Fibroblast of skin of right quadriceps (primary cell): ENCODE measurements at places on chromosomes 7 and 10.

- no peak for DNase-seq
Measured at GRCh38 chr7:3107889-3108570, 64.4 kb upstream of the CARD11 start.

DNA sequence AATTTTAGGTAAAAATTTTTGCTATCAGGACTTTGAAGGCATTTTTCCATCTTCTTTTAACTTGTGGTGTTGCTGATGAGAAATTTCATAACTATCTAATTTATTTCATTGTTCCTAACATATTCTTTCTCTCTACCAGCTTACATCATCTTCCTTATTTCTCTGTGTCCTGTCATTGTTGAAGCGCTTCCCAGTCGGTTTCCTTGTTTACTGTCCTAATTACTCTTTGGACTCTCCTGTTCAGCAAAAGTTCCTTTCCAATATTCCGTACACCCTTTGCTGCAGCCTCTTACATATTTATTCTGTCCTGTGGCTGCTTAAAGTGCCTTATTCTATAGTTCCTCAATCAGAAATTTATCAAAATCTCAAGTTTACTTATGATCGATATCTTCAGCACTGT is 609.0 kb upstream of the FZD8 start:
- DNase-seq, result no peak

- DNase-seq, result no peak
Measured at GRCh38 chr7:38396852-38397251, 123.4 kb upstream of the TARP start.

GRCh38 chr10:18797286-18797685 is 138.1 kb downstream of the ARL5B start:
- no peak for DNase-seq

DNA sequence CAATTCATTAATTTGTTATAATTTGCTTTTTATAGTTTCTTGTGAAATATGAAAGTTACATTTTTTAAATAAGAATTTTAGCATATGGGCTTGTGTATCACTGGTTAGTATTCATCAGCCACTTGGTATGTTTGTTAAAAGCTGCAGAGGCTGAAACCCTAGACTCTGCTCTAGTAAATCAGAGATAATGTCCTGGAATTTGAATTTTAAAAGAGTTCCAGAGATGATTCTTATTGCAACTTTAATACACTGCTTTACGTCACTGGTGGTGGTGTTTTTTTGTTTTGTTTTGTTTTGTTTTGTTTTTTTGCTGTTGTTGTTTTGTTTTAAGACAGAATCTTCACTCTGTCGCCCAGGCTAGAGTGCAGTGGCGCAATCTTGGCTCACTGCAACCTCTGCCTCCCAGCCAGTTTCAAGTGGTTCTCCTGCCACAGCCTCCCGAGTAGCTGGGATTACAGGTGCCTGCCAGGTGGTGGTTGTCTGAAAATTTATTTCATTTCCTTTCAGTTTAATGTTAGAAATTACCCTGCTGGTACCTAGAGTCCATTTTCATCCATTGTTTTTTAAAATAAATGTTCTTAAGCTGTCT is 43.8 kb downstream of the PTPN12 start:
- peak; percentile 13 for DNase-seq

DNA sequence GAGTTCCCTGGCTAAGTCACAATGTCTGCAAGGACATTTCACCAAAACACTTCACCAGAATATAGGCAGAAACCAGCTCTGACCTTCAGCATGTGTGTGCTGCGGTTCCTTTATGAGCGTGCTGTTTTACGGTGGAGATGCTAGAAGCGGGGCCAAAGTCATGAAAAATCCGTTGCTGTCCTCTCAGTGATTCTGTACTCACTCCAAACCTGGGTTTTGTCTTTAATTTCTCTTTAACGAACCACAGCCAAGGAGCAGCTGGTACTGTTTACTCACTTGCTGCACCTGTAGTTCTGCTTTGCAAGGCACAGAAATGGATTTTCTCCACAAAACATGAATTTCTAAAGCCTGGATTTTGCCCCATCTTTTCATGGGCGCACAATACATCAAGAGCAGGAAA is 639.9 kb downstream of the PHTF2 start:
- DNase-seq, result no peak

GRCh38 chr7:143954135-143954534 is 509 bp upstream of the OR2F1 start:
- no peak for DNase-seq

GRCh38 chr10:95831076-95831475 is 75.1 kb downstream of the ENTPD1 start:
- DNase-seq, result no peak

DNA sequence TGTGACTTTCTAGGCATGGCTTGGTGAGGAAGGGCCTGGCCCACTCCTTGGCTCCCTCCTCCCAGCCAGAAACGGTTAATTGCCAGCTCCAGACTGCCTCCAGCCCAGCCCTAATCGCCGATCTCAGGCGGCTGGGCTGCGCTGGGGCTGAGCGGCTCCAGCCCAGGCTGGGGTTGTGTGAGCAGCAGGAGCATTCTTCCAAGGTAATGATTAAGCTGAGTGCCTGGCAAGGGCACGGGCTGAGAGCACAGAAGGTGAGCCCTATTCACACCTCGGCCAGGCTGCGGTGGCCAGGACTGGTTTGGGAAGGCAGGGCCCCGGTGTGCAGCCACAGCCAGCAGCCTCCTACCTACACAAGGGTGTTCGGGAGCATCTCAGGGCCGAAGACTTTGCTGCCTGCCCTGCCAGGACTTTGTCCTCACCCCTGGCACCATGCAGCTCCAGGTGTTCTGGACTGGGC is at the start of gene TMEM72:
Gene TMEM72 (plus strand): TSS at position 257 of the 460 bp plus-strand sequence. CDS start 176 bp downstream, at position 433.
- DNase-seq, result no peak

DNA sequence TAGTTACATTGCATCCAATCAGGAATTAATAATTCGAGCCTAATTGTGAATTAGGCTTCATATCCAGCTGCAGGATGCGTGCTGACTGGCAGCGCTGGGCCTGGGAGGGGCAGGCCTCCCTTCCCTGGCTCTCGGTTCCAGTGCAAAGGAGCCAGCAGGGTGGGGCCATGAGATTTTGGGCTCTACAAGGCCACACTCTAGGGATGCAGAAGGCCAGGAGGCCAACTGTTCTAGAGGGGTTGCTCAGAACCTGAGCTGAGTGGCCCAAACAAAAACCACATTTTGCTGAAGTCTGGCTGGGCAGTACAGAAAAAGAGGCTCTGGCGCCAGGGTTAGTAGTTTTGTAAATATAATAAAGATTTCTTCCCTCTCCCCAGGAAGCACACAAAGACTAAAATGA is 72.3 kb downstream of the CLEC2L start:
- no peak for DNase-seq

DNA sequence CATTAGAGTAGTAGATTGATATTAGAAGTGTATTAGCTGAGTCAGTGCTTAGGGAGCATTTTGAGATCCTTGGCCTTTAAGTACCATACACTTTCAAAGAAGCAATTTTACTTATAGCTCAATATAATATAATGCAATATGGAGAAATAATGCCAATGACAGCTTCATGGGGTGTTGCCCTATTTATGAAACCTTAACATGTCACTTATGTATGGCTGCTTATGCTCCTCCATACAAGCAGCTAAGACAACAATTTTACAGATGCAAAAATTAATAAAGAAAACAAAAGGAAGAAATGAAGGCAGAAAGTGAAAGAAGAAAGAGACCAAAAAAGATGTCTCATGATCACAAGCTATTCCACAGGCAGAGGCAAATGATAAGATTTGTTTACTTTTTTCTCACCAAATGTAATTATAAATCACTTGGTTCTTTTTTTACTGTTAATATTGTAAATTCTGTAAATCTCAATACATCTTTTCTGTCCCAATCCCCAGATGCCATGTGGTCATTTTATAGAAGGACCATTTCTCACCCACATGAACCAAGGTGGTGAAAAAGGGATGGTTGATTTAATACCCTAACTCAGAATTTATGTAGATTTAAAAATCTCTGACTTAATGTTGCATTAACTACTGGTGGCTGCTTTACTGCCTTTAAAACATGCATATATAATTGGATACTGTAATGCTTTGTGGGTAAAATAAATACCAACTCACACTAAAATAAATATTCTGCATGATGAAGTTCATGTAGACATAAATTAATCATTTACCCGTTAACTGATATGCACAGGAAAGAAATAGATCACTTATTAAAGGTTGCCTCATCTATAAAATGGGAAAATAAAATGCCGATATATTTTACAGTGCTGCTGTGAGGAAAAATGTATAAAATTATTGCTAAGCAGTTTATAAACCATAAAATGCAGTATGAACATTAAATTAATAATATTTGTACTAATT is 33.5 kb upstream of the RHOBTB1 start:
- no peak for DNase-seq

GRCh38 chr7:133126422-133126821 is 44.5 kb upstream of the CHCHD3 start:
- DNase-seq, result no peak

DNA sequence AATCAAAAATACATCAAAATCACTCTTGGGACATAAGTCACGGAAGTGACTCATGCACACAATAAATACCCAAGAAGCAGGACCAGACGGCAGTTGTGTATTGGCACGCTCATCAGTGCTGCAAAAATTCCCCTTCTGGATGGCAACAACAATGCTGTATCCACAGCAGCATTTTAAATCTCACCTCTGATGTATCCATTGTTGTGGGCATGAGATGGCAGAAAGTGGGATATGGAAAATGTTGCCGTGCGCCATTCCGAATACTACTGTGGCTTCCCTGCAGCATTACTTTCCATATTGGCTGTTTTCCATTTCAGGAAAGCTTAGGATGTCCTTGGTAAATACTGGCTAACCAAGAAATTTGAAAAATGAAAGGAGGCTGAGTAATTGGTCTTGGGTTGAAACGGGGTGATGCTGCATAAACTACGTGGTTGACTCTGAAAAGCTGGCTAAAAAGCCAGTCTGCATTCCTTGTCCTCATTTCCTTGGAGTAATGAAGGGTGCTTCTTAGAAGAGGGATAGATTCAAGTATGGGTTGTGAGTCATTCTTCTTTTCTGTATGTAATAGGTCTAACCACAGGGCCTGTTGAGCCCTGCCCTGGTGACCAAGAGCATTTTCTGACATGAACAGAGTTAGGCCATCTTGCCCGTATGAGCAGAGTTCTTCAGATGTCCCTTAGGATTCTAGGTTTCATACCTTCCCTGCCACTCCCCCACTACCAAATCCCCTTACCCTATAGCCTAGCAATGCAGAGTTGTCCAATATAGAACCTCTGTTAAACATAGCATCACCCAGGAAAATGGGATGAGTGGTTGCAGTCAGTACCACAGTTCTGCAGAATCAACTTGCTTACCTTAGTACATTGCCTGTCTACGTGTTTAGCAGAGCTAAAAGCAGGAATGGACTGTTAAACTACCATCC is 36.3 kb upstream of the TOMM7 start:
- DNase-seq, result peak; percentile 97

DNA sequence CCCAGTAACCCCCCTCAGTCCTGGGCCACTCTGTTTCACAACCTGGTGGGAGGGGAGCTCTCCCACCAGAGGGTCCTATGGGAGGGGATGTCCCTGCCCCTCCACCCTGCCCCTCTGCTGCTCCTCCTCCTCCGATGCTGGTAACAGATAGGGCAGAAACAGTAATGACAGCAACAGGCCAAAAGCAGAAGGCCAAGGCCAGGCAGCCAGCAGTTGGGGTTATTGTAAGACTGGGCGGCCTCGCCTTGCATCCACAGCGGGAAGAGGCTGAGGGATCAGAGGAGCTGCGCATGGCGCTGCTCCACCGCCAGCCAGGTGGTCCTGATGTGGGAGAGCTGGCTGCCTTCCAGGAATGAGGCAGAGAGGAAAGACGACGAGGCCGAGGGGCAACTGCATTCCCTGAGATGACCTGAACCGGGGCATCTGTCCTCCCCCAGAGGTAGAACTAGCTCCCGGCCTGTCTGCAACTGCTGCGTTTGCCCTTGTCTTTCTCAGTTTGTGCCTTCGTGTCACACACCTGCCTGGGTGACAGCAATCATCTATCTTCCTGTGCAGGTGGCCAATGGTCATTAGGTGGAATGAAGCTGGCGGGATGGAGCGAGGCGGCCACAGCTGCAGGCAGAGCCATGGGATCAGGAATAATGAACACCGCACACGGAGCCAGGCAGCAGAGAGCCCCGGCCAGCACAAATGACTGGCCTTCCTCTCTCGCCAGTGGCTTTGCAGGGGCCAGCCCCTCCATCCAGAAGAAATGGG is 54.0 kb upstream of the CACUL1 start:
- DNase-seq, result no peak

- DNase-seq, result no peak
Measured at GRCh38 chr10:79247373-79248137, 99.7 kb upstream of the PPIF start.

DNA sequence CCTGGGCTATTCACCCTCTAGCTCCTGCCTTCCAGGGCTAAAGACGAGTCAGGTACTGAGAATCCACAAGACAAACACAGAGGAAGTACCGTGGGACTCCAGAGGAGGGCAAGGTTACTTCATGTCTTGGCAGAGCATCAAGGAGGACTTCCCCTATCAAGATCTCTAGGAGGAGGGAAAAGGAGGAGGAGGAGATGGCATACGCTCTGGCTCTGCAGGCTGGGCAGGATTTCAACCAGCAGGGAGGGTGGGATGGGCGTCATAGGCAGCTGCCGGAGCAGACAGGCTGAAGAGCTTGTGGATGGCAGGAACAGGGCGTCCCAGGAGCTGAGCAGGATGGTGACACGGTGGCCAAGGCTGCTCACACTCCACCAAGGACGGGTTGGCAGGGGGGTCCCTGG is 21.3 kb downstream of the MDH2 start:
- peak; percentile 86 for DNase-seq

DNA sequence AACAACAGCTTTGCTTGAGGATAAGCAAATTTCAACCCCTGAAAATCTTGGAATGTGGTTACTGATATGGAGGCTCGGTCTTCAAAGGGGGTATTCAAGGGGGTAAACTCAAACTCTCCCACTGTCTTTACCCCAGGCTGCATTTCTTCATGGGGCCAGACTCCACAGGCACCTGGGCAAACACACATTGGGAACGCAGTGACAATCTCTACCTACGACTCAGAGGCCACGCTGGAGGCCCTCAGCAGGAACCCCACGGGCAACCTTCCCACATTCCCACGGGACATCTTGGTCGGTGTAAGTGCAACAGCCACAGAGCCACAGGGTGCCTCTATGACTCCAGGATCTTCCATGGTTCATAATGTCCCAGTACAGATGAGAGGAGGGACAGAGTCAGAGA is 2.2 kb upstream of the INSIG1 start:
- DNase-seq, result no peak

- no peak for DNase-seq
Measured at GRCh38 chr7:75721426-75721825, 17.3 kb downstream of the HIP1 start.

DNA sequence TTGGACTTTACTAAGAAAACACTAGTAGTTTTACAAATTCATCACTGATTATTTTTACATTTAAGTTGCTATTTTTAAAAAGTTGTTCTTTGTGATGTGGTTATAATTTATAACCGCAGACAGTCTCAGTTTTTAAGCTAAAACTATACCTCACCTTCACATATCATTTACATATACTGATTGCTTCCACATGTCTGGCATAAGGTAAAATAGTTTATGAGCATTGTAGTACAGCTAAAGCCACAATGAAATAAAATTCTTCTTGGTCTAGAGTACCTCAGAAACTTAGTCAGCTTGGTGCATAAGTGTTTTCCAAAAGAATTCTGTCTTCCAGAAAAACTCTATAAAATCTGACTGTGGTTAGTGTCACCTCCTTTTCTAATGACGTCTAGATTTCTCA is 13.0 kb downstream of the SEMA3A start:
- DNase-seq, result peak; percentile 70

- DNase-seq, result peak; percentile 88
Measured at GRCh38 chr7:129569811-129570215, 41.7 kb upstream of the NRF1 start.

- DNase-seq, result no peak
Measured at GRCh38 chr7:27111751-27112277, 9.3 kb upstream of the HOXA2 start.

- no peak for DNase-seq
Measured at GRCh38 chr7:75640201-75640600, 98.5 kb downstream of the HIP1 start.
